SK-N-SH (cell line): ENCODE measurements at places on chromosomes 11 and 22.

DNA sequence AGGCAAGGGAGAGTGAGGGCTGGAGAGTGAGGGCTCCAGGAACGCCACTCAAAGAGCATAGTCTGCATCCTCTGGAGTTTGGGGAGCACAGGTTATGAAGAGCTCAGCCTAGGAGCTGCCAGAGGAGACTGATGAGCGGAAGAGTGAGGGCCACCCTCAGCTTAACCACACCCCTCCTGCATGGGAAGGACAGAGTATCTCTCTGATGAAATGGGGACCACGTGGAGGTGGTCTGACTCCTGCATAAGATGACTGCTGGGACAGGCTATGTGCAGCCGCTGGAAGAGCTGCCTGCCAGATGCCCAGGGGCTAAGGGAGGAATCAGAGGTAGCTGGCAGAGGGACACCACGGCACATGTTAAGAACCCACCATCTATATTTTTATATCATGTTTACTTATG, 162.9 kb upstream of the POU2AF2 start:
- DNase-seq, result peak; percentile 27

DNA sequence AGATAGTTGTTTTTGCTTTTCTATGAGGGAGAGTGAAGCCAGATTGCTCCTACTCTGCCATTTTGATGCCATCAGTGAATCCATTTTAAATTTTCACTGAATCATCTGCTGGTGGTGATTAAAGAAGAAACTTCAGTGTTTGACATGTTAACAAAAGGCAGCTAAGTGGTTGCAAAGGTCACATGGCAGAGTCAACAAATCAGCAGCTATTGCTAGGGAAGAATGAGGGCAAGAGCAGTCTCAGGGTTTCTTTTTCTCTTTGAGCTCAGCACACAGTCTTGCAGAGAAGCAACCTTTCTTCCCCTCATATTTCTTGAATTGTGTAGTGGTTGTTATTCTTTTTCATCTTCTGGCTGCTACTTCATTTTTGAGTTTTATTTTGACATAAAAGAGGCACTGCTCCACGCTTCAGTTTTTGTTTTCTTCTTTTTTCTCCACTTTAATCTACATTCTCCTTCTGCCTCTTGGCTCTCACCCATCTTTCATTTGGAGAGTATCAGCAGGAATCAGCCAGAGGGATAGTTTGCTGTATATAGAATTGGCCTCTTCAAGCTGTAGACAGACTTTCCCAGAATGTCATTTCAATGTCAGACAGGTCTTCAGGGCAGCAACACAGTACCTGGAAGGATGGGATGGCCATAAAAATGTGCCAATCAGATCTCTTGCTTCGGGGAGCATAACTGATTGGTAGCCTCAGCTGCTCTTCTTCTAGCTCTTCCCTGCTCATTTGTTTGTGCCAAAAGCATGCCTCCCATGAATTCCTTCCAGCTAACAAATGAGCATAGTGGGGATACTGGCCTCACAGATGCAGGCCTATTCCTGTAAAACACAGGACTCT, 153.9 kb downstream of the TRPC6 start:
- DNase-seq, result no peak

DNA sequence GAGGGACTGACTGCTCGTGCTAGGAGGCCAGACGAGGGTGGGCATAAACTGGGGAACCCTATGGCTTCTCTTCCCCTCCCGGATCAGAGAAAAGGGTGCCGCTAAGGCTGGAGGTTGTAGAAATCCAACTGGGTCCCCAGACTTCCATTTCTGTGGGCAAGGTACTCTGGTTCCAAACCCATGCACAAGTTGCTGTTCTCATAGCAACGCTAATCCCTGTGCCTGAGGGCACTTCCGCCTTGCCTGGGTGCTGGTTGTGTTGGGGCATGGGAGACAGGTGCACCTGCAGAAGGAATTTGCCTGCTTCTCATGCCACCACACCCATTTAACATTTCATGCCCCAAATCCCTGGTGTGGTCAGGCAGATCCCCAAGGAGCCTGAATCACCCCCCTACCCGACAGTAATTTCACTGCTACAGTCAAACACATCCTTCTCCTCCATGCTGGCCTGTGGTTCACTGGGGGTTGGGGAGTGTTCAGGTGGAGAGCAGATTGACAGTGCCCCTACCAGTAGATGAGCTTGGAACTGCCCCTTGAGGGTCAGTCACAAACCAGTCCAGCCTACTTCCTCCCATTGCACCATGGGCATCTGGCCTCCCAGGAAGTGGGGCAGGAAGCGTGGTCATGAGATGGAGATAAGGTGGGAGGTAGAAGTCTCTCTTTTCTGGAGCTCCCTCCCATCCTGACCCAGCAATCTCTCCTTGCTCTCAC, 1.2 kb downstream of the C2CD2L start:
- DNase-seq, result peak; percentile 49

GRCh38 chr22:23054531-23055257, 15.6 kb upstream of the GNAZ start:
- no peak for DNase-seq

DNA sequence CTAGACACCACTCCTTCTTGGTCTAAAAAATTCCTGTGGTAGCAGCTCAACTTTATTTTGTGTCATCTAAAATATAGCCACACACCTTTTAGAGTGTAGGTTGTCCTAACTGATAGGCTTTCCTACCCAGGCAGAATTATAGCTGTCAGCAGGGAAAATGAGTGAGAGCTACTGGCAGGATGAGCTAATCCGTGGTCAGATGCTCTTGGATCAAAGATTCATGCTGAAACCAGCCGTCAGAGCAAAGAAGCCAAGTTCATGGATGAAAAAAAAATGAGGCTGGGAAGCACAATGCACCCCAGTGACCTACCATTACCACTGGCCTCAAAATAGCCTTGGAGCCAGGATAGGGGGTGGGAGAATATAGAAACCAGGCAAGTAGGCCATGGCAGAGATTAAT, 113.1 kb upstream of the BLID start:
- no peak for DNase-seq

DNA sequence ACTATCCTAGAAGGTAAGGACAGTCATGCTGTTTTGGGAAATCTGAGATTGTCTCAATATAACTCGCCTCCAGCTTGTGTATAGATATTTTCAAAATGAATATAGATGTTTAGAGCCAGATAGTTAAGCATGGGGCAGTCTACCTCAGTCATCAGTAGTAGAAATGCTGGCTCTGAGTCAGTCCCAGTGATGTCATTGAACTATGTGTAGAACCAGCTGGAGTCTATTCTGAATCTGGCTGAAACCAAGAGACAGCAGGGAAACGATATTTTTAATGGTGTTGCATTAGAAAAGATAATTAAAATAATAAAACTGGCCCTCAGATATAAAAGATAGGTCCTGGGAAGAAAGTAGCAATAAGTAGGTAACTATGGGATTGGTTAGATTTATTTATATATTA, 25.9 kb downstream of the PIWIL4 start:
- DNase-seq, result no peak

DNA sequence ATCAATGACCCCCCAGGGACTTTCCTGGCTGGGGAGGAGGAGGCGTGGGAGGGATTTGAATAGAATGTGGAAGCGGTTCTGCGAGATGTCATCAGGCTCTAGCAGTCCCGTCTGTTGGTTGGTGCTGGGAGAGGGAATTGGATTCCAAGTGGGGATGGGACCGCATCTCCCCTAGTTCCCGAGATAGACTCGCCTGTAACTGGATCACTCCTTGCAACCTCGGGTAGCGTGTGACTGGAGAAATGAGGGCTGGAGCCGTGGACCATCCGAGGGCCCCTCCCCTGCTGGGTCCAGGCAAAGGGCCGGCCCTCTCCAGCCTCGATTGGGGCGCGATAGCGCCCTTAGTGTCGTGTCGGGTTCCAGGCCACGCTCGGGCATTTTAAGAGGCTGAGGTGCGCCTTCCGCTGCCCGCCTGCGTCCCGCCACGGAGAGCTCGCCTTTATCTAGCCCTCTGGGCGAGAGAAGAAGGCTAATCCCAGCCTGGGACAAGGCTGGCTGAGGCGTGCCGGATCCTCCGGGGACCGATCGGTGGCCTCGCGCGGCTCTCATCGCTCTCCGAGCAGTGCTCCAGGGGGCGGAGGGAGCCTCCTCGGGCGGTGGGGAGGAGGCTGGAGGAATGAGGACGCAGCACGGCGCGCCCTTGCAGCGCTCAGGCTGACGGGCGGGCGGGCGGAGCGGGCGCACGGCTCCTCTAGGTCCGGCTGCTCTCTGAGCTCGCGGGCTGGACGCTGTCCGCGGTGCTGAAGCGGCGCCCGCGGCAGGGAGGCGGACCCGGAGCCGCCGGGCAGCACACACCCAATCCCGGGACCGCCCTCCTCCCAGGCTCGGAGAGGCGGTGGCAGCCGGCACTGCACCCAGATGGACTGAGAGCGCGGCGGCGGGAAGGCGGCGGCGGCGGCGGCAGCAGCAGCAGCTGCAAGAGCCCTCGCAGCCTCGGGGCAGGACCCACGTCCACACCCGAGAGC, 107.8 kb downstream of the OSBP2 start:
- DNase-seq, result peak; percentile 90

DNA sequence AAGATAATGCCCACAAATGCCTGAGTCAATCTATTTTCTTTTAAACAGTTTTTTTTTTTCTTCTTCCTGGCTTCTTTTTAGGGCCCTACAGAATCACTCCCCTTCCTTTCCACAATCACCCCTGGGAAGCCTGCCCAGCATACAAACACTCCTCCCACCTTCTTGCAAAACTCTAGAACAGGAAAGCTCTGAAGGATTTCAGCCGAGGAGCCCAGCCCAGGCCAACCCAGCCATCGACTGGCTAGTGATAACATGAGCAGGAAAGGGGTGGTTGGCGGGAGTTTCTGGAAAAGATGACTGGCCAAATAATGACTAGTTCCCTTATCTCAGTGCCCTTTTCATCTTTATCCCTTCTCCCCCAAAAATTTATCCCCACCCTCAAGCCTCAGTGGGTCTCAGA, 68.2 kb downstream of the USP35 start:
- no peak for DNase-seq

GRCh38 chr11:123086305-123086704, 24.4 kb upstream of the HSPA8 start:
- no peak for DNase-seq

DNA sequence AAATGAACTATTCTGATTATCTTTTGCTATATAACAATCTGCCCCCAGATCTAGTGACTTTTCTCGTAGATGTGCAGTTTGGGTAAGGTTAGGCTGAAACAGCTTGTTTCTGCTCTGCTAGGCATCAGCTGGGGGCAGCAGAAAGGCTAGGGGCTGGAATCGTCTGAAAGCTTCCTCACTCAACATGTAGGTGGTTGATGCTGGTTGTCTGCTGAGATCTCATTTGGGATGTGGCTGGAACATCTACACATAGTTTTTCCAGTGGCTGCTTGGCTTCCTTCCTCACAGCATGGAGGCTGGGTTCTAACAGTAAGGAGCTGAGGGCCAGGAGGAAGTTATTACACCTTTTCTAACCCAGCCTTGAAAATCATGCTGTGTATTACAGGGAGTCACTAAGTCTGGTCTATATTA, 30.2 kb downstream of the USP47 start:
- no peak for DNase-seq

GRCh38 chr11:129317571-129317970, 58.1 kb upstream of the BARX2 start:
- DNase-seq, result no peak

- no peak for DNase-seq
Measured at GRCh38 chr11:74418509-74418895, 20.3 kb upstream of the PGM2L1 start.

DNA sequence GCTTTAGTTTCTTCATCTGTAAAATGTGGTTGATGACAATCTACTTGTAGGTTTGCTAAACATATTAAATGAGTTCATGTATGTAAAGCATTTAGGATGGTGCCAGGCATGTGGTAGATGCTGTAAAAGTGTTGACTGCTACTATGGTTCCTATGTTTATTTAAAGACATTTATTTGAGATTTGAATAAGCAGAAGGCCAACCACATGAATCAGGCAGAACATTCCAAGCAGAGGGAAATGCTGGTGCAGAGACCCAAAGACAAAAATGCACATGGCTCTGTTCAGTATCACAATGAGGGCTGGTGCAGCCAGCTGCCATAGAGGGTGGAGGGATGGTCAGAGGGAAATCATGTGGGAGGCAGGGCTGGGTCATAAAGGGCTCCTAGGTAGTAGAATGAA, 156.2 kb upstream of the PDGFD start:
- no peak for DNase-seq

GRCh38 chr11:41320238-41320637, 139.2 kb downstream of the LRRC4C start:
- DNase-seq, result no peak

DNA sequence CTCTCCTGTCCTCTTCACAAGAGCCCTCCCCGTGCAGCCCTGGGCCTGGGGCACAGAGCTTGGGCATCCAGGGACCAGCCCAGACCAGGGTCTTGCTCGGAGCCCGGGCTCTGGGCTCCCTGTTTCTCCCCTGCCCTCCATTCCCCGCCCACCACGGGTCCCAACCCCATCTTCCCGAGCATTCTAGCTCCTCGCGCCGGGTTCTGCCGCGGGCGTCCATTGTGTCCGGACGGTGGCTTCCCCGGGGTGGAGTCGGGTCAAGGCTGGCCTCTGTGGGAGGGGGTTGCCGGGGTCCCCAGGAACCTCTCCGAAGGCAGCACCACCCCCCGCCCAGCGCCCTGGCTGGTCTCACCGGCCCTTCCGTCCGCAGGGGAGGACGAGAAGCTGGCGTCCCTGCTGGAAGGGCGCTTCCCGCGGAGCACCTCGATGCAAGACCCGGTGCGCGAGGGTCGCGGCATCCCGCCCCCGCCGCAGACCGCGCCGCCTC, 18.1 kb upstream of the ACR start:
- DNase-seq, result no peak

DNA sequence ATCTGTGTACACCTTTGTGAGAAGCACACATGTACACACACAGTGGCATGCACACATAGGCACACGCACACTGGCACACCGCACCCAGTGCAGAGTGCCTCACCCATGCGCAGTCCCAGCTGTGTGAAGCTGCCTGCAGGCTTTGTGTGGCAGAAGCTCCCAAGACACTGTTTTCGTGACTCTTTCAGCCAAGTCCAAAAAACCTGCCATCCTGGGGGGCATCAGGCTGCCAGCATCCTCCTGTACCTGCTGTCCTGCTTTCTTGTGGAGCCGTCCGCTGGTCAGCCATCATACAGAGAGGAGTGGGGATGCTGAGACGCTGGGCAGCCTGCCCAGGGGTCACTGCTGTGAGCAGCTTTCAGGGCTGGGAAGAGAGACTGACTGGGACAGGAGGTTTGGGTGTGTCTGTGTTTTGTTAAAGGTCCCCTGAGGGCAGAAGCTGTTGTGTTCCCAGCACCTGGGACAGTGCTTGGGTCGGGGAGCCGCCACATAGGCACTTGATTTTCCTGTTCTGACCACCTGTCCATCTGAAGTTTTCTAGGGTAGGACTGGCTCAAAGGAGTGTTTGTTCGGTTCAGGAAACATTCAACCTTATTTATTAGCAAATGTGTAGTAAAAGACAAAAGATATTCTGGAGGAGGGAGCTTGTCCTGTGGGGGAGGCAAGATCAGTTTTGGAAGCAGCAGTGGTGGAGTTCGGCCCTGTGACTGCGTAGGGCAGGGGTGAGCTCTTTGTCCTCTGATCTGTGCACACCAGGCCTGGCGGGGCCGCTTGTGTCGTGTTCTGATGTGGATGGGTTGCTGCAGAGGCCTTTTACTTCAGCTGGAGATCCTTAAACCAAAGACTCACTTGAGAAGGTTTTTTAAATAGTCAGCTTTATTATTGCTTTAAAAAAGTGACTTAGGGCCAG, 29.7 kb downstream of the AP2A2 start:
- peak; percentile 58 for DNase-seq
